ENCODE measurements at places on chromosomes 5 and 9.

- DNase-seq, result no peak
Observed at GRCh38 chr5:175470781-175471180, 7.6 kb upstream of the SFXN1 start.

DNA sequence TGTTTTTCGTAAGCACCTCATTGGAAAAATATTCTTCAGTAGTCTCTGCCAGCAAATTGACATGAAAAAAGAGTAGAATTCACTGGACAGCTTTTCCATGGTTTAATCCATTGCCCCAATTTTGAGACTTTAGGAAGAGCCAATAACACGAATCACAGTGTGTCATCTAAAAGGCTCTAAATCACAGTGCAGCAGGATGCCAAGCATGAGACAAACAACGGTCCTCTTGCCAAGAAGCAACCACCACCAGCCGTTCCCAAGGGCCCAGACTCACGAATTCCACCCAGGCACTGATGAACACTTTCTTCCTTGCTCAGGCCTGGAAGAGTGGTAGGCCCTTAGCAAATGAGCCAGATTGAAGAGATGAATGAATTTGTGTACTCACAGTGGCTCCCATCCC lies 18.3 kb upstream of the IRX4 start:
- DNase-seq, result no peak

DNA sequence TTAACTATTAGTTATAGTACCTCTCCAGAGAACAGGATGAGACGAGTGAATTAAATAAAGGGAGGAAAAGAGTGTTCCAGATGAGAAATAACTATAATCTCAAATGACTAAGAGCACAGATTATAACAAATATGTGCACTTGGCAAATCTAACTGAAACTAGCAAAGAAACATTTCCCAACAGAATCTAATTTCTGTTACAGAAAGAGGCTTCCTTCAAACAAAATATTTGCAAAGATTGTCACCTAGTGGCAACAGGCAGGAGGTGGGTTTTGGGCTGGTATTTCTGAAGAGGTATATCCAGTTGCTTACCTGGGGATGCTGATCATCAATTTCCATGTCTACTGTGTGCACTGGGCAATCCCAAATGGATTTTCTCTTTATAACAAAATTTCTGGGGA lies 5.6 kb upstream of the SPDL1 start:
- no peak for DNase-seq

DNA sequence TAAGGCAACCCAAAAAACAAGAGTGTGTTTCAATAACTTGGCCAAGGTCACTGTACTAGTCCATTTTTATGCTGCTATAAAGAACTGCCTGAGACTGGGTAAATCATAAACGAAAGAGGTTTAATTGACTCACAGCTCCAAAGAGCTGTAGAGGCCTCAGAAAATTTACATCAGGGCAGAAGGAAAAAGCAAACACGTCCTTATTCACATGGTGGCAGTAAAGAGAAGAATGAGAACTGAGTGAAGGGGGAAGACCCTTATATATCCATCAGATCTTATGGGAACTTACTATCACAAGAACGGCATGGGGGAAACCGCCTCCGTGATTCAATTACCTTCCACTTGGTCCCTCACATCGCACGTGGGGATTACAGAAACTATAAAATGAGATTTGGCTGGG lies 64.3 kb upstream of the CAMK4 start:
- no peak for DNase-seq

DNA sequence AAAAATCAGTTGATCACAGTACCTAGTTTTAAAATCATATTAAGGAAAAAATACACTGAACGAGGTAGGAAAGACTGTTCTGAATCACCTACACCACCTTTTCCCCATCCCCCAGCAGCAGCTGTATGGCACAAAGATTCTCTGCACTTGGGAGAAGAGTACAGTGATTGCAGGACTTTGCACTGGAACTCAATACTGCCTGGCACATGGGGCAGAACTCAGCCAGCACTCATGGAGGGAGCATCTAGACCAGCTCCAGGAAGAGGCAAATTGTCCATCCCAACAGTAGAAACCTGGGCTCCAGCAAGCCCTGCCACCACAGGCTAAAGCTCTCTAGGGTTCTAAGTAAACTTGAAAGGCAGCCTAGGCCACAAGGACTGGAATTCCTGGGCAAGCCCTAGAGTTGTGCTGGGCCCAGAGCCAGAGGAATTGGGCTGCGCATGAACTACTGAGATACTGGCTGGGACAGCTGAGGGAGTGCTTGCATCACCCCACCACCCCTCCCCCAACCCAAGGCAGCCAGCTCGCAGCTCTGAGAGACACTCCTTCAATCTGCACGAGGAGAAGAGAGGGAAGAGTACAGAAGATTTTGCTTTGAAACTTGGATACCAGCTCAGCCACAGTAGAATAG lies 654.4 kb upstream of the CDH6 start:
- DNase-seq, result no peak

- DNase-seq, result no peak
Observed at GRCh38 chr5:171311322-171312077, 2.5 kb downstream of the TLX3 start.

GRCh38 chr5:149013796-149014195 lies 49.1 kb downstream of the SH3TC2 start:
- no peak for DNase-seq

- DNase-seq, result no peak
Observed at GRCh38 chr9:97807681-97808080, 45.3 kb upstream of the FOXE1 start.

DNA sequence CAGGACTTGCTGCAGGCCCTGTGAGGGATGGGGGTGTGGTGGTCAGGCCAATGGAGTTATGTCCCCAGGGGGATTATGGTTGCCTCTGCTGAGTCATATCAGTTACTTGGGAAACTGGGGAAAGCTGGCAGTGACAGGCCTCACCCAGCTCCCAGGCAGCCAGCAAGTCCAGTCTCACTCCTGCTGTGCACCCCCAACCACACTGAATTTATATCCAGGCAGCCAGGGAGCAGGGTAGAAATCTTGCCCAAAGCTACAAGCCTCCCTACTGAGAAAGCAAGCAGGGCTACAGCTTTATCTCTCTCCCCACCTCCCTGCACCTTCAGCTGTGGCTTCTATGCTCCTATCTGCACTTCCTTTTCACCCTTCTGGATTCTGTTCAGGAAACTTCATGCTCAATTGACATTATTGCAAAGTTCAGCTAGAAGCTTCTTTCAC lies 2076.0 kb upstream of the CDH9 start:
- no peak for DNase-seq

- DNase-seq, result no peak
Observed at GRCh38 chr9:37732952-37733351, 20.7 kb upstream of the TRMT10B start.

GRCh38 chr5:21806271-21806670 lies 1046.9 kb downstream of the CDH12 start:
- no peak for DNase-seq

GRCh38 chr5:141655020-141655419 lies 3.8 kb upstream of the FCHSD1 start:
- no peak for DNase-seq

DNA sequence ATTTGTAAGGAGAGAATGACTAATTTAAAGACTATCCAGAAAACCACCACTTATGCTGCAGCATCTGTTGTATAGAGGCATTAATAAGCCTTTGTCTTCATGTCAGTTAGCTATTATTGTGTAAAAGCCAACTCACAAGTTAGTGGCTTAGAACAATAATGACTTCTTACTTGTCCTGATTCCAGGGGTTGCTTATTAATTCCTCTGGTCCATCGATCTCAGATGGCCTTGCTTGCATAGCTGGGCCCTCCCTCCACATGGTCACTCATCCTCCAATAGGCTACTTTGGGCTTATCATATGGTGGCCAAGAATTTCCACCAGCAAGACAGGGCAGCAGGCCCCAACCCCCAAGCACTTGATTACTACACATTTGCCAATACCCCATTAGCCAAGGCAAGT lies 44.5 kb upstream of the STK32A start:
- no peak for DNase-seq

- no peak for DNase-seq
Observed at GRCh38 chr9:112170235-112170634, 4.9 kb downstream of the SUSD1 start.

DNA sequence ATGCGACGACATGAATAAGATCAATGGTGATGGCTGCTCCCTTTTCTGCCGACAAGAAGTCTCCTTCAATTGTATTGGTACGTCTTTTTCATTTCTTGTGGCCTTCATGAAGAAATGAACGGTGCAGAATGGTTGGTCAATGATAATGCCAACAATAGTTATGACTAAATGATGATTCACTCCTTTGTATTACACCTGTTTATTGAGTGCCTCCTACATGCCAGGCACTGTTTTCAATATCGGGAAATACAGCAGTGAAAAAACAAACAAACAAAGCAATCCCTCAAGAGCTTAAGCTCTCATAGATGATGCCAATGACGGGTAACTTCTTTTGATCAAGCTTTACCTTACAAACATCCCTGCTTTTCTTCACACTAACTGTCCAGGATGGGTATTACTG lies 117.7 kb downstream of the PAPPA start:
- no peak for DNase-seq

GRCh38 chr9:136400038-136400834 lies at the start of gene SNAPC4:
TSS of gene SNAPC4 (minus strand) at chr9:136400170. CDS start at chr9:136398428, 1,742 bp downstream.
- no peak for DNase-seq

DNA sequence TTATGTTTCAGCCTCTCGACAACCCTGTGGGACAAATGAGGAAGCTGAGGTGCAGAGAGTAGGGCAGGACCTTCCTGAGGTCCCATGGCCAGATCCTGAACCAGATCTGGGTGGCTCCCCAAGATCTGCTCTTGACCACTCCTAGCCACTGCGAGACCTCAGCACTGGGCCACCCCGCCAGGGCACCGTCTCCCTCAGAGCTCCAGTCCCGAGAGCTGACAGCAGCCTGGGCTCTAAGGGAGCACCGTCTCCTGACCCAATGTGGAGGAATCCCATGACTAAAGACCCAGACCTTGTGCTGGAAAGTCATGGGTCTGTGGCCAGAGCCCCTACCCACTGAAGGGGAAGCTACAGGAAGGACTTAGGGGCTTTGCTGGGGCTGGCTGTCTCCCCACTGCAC lies 4.5 kb upstream of the LMX1B start:
- no peak for DNase-seq

DNA sequence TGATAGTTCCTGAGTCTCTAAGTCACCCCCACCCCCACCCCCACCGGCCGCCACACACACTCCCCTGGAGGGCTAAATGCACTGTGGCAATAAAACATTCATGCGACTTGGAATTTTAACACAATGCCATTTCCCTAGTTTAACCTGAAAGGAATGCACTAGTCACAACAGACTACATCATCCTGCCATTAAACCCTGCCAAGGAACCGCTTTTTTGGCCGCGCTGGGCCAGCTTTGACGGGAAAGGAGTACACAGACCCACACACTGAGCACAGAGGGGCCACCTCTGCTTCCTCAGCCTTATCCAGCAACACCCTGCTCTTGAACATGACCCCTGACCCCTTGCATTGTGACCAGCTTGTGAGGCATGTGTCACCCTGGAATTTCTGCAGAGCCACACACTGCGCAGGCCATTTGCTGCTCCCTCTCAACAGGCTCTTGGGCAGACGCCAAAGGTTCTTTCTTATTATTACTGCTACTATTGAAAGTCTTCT lies 165.3 kb downstream of the BNC2 start:
- DNase-seq, result peak; percentile 73

DNA sequence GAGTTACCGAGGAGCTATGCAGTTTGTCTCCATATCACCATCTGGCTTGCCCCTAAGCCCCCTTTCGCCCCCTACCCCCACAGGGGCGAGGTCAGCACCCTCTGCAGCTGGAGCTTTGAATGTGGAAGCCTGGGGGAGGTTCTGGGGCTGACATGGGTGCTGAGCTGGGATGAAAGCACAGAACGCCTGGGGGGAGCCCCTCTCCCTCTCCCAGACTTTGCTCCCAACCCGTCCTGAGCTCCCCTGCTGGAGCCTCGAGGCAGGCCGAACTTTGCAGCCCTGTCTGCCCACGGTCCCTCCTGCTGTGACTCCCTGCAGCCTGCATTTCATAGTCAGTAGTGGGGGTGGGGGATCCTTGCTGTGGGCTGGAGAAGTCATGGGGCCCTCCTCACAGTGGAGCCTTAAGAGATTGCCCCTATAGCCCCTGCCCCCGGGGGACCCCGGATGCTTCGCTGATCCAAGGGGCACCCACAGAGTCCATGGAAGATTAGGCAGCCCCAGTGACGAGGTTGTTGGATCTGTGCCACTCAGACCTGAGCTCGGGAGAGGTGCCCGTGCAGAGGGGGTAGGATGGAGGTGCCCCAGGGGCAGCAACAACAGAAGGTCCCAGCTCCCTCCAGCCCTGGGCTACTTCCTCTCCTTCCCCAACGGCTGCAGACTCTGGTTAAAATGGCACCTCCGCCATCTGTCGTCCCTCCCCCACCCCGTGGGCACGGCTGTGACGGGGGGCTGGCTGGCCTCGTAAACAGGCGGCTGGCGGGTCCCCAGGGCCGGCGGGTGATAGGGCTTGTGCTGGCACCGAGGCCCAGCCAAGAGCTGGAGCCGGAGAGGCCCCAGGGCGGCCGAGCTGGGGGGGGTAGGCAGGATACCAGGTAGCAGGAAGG lies 162.0 kb downstream of the C9orf50 start:
- DNase-seq, result no peak

DNA sequence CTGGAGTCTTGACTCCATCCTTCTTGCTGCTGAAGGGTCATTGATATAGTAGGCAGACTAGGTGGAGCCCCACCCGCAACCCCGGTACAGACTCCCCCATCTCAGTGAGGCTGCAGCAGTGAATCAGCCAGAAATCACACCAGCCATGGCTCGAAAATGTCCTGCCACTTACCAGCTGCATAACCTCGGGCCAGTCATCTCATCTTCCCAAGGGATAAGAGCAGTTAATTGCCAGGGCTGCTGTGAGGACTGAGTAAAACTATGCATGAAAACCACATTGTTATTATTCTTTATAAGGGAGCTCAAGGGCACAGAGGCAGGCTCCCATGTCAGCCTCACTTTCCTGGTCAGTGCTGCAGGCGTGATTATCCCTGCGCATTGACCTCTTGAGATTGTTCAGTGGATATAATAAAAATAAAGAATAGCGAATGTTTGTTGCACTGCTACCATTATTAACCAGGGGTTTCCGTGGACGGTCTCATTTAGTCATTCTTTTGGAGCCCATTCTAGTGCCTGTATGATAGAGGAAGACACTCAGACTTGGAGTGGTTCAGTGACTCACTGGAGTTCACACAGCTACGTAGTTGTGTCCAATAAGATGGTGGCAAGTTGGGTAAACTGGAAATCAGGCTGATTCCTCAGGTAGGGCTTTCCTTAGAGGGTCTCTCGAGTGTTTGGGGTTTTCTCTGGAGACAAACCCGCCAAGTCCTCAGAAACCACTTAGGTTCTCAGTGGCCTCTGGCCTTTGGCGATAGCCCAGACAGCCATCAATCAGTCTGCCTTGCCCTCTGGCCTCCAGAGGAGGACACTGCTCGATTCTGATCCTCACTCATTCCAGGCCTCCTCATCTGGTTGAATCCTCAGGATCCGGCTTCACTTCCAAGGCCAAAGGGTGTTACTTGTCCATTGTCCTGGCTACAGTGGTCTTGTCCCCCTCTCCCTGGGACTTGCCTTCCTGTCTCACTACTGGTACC lies 39.9 kb downstream of the COL15A1 start:
- DNase-seq, result peak; percentile 67

DNA sequence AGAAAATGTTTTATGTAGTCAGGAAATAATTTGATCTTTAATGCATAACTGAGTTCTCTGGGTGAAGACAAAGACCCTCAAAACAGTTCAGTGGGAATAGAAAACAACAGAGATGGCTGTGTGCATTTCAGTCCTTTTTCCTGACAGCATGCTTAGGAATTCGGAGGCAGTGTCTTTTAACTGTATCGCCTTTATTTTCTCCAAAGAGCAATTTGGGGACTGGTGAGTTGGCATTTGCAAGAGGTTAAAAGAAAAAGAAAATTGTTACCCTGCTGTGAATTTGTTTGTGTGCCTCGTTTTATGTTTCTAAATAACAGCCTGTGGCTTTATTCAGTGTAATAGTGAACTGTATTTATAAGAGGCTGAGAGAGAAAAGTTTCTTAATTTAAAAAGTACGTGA lies 227.8 kb upstream of the DMAC1 start:
- DNase-seq, result no peak
